ENCODE measurements at places on chromosomes 1 and 21. TPM values are rescaled to one million over a fixed set of nuclear protein-coding genes. Genes with fewer than 3 reads are reported as not detected.

Gene KCNN3
- 3.4 TPM for total RNA-seq

Gene FAM43B
- total RNA-seq = 3.0 TPM

Gene OPTC
- total RNA-seq = not detected

Gene ADORA3
- 3.3 TPM for total RNA-seq

Gene MSH4
- total RNA-seq = 0.35 TPM

Gene MATN1
- total RNA-seq = not detected

Gene RHEX
- 0.86 TPM for total RNA-seq

- DNase-seq = no peak
These were observed 6.7 kb downstream of the CR1L start for GRCh38 chr1:207651583-207651982.

- DNase-seq = no peak
These were observed 25.5 kb upstream of the ITPKB start for GRCh38 chr1:226764533-226764932.

- no peak for DNase-seq
These were observed 768.0 kb upstream of the TMPRSS15 start for GRCh38 chr21:19171585-19171984.

- DNase-seq = no peak
These were observed 48.7 kb downstream of the RAP1GAP start for GRCh38 chr1:21620496-21620895.

DNA sequence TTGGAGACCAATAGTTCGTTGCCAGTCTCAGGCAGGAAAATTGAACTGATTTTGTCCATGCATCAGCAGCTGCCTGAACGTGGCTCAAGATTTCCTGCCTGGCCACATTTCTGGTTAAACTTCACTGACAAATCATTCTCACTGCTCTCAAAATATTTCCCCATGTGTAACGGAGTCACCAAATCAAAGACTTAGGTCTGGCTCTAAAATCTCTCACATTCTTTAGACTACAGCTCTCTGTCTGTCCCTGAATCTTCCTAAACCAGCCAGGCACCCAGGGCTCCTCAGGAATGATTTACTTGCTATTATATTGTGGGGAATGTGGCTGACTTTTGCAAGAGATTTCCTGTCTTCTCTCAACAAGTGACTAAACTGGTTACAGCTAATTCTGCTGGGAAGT lies 49.2 kb upstream of the GJA8 start:
- no peak for DNase-seq

DNA sequence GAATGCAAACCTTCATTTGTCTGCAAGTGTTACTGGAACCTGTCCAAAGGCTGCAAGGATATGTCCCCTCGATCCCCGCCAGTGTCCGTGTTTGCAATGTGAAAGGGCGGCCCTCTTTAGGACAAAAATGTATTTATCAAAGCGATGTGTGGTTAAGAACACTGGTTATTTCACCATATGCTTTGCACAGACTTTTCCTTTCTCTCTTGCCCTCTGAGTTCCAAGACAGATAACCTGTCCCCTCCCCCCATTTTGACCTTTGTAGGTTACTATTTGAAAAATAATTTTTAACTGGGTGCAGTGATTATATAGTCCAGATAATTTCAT lies 1.8 kb downstream of the CHRM3 start:
- no peak for DNase-seq

DNA sequence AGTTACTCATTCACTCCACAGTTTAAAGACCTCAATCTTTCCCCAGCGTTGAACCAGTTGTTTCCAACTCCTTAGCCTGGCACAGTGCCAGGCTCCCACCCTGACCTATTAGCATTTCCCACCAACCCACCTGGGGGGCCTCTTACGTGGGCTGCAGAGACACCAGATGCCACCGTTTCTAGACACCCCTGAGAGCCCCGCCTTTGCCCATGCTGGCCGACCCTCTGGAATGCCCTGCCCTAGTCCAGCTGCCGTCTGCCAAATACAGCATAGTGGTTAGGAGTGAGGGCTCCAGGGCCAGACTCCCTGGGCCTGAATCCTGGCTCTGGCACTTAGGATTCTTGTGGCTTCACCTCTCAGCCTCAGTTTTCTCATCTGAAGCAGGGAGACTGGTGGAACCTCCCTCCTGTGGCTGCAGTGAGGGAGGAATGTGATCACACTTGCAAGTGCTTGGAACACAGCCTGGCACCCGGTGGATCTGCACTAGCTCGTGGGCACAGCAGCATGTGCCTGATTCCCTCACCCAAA lies 65.2 kb downstream of the TMCO4 start:
- peak; percentile 50 for DNase-seq

- DNase-seq = no peak
These were observed 27.0 kb upstream of the FMO2 start for GRCh38 chr1:171158096-171158495.

GRCh38 chr1:19804831-19805251 lies 5.1 kb upstream of the TMCO4 start:
- DNase-seq = no peak

DNA sequence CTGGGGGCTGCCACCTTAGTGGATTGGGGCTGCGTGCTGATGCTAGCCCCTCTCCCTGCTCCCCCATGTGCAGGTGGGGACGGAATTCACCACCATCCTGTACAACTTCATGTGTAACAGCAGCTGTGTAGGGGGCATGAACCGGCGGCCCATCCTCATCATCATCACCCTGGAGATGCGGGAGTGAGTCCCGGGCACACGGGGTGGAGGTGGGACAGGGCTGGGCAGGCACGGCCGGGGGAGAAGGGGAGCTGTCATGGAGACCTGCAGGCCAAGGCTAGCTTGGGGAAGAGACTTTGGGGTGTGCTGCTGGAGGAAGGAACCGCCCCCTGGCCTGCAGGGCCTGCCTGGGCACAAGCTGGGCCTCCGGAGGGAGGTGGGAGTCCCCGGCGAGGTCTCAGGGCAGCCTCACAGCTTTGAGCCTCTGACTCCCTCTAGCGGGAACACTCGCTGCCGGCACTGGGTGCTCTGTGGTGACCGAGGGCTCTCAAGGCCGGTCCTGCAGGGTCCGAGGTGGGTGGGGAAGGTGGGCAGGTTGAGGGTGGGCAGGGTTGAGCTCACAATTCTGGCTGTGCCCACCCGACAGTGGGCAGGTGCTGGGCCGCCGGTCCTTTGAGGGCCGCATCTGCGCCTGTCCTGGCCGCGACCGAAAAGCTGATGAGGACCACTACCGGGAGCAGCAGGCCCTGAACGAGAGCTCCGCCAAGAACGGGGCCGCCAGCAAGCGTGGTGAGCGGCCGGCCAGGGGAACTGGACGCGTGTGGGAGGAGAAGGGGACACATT lies 25.0 kb upstream of the CCDC27 start:
- no peak for DNase-seq

DNA sequence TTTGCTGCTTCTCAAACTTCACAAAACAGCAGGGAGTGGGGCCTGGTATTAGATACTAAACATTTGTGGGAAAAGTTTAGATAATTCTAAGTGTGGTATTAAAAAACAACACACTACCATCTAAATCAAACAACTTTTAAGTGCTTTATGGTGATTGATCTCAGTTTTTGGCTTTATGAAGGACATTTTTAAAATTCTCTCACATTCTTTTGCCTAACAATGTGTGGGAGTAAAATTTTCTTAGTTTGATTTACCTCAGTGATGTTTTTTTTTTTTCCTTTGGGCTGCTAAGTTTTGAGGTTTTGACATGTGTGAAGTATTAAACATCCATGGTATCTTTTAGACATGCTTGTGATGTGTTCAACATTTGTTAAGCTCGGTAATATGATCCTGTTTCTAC lies 116.2 kb downstream of the DISP1 start:
- no peak for DNase-seq

- no peak for DNase-seq
These were observed 72.3 kb downstream of the PLPP3 start for GRCh38 chr1:56506951-56507491.

DNA sequence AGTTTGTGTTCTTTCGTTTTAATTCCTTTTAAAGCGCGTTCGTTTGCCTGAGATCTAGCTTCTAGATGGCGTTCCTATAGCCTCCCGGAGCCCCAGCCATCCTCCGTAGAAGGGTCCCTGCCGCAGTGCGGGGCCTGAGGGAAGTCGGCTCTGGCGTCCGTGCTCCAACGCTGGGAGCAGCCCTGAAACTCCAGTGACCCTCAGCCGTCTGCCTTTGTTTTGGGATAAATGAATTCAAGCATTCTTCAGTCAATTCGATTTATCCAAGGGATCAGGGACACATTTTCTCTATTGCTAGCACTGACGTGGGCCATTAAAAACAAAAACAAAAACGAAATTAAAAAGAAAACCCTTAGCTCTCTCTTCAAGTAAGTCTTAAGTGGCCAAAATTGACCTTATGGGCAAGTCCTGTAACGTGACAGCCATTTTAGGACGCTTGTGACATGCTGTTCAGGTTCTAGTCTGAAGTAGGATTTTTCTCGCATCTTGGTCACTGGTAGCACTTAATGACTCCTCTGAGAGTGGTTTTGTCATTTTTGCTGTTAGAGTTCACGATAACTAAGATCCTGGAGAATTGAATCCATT lies 742 bp upstream of the HSPA13 start:
- no peak for DNase-seq

GRCh38 chr1:109361069-109361468 lies 36.6 kb downstream of the SORT1 start:
- DNase-seq = no peak

DNA sequence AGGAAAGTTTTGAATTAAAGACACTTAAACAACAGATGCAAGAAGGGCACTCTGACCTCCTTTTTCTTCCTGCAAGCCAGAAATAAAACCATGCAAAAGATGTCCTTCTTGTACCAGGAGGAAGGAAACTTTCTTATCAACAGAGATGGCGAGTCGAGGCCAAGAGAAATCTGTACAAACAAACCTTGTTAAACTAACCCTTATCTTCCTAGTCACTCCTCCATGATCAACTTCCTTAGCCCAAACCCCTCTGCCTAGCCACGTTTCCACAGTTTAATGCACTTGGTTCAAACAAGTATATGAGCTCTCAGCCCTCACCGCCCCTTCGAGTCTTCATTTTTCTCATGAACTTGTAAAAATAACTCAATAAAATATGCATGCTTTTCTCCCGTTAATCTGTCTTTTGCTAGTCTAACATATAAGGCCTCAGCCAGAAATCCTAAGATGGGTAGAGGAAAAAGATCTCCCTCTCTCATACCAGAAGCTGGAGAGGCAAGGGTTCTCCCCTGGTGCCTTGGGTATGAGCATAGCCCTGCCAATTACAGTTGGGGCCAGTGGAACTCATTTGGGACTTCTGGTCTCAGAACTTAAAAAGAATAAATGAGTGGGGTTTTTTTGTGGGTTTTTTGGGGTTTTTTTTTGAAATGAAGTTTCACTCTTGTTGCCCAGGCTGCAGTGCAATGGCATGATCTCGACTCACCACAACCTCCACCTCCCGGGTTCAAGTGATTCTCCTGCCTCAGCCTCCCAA lies 141.7 kb upstream of the SOD1 start:
- DNase-seq = no peak

GRCh38 chr21:34897828-34898227 lies 151.3 kb downstream of the RUNX1 start:
- DNase-seq = no peak

- no peak for DNase-seq
These were observed 18.7 kb downstream of the DUSP10 start for GRCh38 chr1:221723018-221723847.

GRCh38 chr1:41371630-41372599 lies 10.7 kb downstream of the FOXO6 start:
- DNase-seq = peak; percentile 69

- no peak for DNase-seq
These were observed 389.7 kb downstream of the PTPRU start for GRCh38 chr1:29626066-29626465.

- no peak for DNase-seq
These were observed 226.2 kb downstream of the AKT3 start for GRCh38 chr1:243623841-243624240.

DNA sequence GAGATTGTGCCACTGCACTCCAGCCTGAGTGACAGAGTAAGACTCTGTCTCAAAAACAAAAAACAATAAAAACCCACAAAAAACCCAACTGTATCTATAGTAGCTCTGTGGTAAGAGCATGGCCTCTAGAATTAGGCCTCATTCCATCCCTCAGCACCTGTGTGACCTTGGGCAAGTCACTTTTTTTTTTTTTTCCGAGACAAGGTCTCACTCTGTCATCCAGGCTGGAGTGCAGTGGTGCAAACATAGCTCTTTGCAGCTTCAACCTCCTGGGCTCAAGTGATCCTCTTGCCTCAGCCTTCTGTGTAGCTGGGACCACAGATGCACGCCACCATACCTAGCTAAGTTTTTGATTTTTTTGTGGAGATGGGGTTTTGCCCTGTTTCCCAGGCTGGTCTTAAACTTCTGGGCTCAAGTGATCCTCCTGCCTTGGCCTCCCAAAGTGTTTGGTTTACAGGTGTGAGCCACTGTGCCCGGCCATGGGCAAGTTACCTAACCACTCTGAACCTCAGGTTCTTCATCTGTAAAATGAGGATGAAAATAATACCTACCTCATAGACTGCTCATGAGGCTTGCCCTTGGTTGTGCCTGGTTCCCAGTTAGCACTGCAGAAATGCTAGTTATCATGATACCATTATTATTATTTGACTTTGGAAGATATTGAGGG lies 15.3 kb upstream of the MYOM3 start:
- DNase-seq = no peak

GRCh38 chr1:34147301-34147700 lies 17.7 kb downstream of the CSMD2 start:
- no peak for DNase-seq

DNA sequence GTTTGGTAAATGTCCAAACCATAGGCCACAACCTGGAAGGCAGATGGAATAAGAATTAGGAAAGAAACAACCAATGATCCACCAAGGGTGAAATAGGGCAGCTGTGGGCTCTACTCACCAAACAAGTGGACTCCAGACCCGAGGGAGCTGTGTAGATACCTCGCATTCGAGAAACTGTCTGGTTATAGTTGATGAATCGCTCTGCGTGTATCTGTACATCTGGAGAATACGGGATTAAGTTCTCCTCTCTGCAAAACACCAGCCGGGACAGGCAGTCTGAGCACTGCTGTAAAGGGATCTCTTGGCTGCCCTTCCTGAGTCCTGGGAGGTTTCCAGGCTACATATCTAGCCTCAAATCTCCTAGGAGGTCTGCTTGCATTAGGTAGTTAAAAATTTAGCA lies 9.4 kb upstream of the UBR4 start:
- DNase-seq = no peak

- no peak for DNase-seq
These were observed 207.5 kb downstream of the MATN1 start for GRCh38 chr1:30515755-30516484.

DNA sequence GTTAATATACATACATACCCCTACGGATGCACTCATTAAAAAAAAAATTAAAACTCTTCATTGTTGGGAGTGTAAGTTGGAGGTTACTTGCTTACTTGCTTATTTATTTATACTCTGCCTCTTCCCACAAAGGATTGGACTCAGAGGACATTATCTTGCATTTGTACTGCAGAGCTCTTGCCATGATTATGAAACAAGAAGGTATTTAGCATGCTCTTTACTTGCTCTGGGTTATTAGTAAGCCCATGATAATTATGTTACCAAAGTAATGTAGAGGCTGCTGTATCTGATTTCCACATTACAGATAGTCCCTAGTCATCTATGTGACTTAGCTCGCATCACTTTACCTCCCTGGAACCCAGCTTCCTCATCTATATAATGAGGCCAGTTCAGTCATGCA lies 355.1 kb upstream of the PTBP2 start:
- no peak for DNase-seq
